Stimulated activated CD4-positive, alpha-beta T cell treated with anti-CD3 and anti-CD28 coated beads, Interleukin-15, amount 100 ng/mL, for 48 hours (primary cell): ENCODE measurements at places on chromosomes 1 and 21.

DNA sequence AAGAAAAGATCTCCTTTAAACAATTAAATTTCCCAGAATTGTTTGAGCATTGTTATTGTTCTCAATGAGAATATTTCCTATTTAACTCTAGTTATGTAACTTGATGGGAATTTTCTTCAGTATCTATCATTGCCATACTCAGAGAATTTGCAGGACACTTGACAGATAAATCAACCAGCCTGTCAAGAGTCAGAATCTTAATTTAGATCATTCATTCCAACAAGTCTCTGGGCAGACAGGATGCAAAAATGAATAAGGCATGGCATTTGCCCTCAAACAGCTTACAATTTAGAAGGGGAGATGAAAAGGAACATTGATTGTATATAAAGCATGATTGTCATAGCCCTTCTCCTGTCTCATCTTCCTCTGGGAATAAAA lies 7.3 kb upstream of the DISC1 start:
- DNase-seq: no peak

- DNase-seq: no peak
These were observed 24.4 kb downstream of the ALG14 start for GRCh38 chr1:95048317-95048716.

DNA sequence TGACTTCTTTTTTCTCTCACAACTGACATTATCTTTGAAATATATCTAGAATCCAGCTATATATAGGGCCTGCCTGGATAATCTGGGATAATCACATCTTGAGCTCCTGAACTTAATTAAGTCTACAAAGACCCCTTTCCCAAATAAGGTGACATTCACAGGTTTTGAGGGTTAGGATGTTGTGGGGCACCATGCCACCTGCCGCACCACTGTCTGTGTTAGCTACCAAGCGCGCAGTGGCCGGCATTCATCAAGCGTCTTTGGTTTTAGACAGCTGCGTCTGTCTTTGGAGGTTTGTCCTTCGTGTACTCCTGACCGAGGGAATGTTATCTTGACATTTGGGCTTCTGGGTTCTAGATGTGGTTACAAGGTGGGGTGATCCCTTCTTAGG lies 7.5 kb downstream of the TRAPPC10 start:
- no peak for DNase-seq

GRCh38 chr1:88698140-88698539 lies 14.1 kb downstream of the PKN2 start:
- no peak for DNase-seq

- no peak for DNase-seq
These were observed 54.8 kb downstream of the EVA1C start for GRCh38 chr21:32467291-32467690.

DNA sequence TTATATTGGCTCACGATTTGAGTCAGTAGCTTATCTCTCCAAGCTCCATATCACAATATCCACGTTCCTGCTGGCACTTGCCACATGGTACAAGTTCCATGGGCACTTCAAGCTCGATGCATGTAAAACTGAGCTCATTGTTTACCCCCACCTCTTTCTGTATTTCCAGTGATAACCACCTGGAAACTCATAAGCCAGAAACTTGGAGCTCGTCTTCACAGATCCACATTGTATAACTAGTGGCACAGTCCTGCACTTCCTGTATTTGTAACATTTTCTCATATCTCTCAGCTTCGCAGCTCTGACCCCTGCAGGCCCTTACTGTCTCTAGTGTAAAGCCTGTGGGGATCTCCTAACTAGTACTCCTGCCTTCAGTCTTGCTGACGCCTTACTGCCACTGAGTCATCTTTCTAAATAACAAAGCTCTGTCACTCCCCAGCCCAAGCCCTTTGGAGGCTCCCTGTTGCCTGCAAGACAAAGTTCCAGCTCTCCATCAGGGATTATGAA lies 6.5 kb upstream of the C2CD4D start:
- no peak for DNase-seq

DNA sequence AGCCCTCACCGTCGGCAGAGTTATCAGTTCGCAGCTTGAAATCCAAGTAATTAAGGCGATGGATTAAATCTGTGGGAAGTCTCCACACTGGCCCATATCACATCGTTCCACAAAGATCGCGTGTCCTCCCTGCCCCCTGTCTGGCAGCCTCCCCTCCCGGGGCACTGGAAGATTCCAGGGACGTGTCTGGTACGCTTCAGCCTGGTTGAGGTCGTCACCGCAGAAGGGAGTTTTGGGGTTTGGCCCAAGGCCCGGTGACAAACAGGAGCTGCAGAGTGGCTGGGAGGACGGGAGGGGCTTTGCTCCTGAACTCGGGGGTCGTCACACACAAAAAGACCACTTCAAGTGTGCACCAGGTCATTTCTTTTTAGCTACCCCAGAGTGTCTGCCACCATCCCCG lies 51.1 kb downstream of the PRDM16 start:
- no peak for DNase-seq

DNA sequence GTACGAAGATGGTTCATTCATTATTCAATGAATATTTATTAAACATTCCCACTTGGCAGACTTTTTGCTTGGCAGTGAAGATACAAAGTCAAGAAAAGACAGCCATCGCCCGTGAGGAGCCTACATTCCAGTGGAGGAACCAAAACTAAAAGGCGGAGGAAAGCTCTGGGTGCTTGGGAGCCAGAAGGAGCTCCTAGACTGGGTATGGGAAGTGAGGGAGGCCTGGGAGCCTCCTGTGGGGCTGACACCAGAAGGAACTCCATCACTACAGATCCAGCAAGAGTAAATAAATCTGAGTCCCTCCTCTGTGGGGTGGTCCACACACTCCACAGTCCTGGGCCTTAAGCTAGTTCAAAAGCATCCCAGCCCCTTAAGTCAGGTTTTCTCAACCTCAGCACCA lies 14.9 kb downstream of the RNASEL start:
- no peak for DNase-seq
